ENCODE measurements at places on chromosomes 12 and 14. TPM values are rescaled to one million over a fixed set of nuclear protein-coding genes. Genes with fewer than 3 reads are reported as not detected.

Gene SPIC
- not detected for total RNA-seq

Gene FOXM1
- total RNA-seq, result 9.8 TPM

Gene AQP6
- total RNA-seq, result not detected

Gene FAM90A1
- total RNA-seq, result 0.16 TPM

Gene SPX
- total RNA-seq, result 0.32 TPM

Measured in hair follicle dermal papilla cell (primary cell).